ENCODE measurements at places on chromosomes 1 and 21.

DNA sequence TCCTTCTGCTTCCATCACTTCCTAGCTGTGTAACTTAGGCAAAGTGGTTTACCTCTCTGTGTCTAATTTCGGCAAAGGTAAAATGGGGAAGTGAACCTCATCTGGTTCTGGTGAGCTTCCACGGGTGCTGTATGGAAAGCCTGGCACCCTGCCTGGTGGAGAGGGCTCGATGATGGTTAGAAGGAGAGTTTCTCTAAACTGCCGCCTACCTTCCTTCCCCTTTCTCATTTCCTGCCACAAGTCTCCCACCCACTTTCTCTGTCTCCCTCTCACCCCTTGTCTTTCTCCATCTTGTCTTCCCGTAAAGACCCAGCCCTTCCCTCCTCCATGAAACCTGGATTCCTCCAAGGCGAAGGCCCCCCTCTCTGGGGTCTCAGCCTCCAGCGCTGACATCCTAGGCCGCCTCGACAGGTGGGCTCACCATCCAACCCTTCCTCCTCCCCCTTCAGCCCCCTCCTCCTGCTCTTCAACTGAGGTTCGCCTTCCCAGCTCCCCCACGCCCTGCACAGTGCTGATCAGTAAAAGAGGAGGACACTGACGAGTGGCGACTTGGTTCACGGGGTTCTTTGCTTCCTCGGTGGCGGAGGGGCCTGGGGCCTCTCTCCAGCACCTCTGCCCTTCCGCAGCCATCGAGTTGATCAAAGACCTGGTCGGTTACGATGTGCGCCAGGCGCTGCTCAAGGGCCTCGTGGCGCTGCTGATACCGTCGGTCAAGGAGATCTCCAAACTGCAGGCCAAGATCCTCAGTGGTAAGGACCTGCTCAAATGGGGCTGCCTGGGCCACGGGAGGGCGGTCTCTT is 7.3 kb downstream of the RNU5D-1 start:
- no peak for DNase-seq

- DNase-seq: no peak
Measured at GRCh38 chr21:39451332-39452206, at the start of gene SH3BGR. Gene SH3BGR, plus strand, starts transcription at chr21:39451970. Its CDS starts 127 bp downstream, at chr21:39452097.

DNA sequence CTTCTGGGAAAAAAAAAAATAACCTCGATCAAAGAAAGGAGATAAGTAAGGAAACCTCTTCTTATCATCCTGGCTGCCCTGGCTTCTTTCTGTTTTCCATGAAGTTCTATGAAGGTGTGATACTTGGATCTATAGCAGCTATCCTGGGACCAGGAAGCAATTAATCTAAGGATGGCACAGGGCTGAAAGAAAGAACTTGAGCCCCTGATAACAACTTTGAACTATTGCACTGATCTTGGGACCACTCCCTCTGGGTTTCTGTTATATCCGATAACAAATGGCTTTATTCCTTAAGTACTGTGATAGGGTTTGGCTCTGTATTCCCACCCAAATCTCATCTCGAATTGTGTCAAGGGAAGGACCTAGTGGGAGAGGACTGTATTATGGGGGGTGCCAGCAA is 104.1 kb downstream of the DAB1 start:
- DNase-seq: no peak

DNA sequence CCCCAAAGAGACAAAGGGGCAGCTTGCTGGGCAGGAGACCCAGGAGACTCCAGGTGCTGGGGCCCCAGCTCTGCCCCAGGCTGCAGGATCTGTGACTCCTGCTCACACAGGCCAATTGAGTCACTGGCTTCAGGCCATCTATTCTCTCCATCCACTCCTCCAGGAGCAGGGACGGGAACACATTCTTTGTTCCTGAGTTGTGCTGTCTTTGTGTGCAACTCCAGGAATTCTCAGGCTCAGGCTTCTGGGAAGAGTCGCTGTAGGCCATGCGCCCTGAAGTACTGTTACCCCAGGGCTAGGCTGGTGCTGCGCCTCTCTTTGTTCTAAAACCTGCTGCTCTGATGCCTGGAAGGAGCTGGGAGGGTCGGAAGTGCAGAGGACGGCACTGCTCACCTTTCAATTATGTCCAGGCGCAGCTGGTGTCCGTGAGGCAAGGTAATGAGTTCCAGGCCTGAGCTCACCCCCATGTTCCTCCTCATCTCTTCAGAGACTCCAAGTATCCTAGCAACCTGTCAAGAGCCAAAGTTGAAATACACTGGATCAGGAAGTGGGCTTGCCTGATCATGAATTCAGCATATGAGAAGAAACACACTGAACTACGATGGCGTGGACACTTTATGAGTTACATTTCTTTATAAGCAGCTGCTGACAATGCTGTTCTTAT is 105.9 kb downstream of the BCAR3 start:
- DNase-seq: no peak

Measured in DMS 273 treated with DMSO at 0.1 percent for 48 hours (cell line).